Kidney glomerular epithelial cell (primary cell): ENCODE measurements at places on chromosomes 16 and 17.

DNA sequence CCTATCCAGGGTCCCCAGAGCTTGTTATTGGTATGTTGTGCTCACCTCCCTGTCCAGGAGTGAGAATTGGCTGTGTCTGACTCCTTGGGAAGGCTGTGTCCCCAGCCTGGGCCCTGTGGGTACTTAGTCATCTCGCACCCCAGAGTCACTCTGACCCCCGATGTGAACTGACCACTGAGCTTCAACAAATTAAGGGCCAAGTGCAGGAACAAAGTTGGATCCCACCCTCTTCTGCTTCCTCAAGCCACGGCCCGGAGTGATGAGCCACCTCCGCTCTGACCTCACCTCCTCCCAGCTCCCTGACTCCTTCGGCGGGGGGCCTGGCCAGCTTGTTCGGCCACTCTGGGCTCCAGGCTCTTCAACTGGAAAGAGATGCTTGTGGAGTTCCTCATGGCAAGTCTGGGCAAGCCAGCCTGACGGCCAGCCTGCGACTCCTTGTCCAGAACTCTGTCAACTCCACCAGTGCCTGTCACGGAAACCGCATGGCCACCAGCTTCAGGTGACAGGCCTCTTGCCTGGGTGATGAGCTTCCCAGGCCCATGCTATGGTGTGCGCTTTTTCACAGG lies 22.3 kb upstream of the MPRIP start:
- no peak for DNase-seq

- DNase-seq: no peak
These were observed 51.7 kb downstream of the VAT1L start for GRCh38 chr16:77840093-77840492.

DNA sequence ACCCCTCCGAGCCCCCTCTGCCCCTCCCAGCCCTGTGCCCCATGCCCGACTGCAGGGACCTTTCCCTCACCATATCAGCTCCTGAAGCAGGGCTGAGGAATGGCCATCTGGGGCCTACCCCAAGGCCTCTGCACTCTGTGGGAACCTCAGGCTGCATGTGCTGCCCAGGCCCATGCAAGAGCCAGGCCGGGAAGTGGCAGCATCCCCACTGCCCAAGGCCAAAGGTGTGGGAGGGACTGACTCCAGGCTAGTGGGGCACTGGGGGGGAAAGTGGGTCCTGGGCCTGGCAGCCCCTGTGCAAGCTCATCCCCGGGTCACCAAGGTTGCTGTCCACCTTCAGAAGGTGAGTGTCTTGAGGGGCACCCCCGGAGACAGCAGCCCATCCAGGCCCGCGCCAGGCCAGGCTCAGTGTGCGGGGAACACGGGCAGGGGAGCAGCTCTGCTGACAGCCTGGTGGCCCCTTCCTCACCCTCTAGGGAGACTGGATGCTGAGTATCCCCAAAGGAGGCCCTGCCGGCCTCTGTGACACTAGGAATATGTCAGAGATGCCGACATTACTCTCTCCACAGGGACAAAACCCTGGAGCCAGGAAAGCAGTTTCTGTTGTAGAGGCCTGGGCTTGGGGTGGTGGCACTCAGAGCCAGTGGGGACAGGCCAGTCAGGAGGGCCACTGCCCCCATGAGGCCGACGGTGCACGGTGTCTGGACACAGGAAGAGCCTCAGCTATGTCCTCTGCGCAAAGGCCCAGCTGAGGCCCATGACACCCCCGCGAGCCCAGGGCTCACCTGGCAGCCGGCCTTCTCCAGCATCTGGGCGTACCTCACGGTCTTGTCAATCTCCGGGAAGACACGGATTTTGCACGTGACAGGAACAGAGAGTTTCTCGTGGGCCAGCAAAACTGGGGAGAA lies 3.3 kb downstream of the DUS1L start:
- no peak for DNase-seq

DNA sequence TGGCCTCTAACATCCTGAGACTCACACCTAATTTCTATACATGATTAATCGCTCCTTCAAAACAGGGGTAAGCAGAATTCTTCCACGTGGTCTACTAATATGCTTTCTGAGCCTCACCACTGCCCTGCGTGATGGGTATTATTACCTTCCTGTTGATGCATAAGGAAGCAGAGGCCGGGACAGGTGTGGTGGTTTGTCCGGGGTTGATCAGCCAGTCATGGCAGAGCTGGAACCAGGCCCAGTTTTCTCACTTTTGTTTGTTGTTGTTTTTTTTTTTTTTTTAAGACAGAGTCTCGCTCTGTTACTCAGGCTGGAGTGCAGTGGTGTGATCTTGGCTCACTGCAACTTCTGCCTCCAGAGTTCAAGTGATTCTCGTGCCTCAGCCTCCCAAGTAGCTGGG lies 31.2 kb downstream of the RNF135 start:
- no peak for DNase-seq
